ENCODE measurements at places on chromosomes 16 and 17.

- DNase-seq, result no peak
Observed at GRCh38 chr17:2457913-2458312, 53.8 kb downstream of the METTL16 start.

DNA sequence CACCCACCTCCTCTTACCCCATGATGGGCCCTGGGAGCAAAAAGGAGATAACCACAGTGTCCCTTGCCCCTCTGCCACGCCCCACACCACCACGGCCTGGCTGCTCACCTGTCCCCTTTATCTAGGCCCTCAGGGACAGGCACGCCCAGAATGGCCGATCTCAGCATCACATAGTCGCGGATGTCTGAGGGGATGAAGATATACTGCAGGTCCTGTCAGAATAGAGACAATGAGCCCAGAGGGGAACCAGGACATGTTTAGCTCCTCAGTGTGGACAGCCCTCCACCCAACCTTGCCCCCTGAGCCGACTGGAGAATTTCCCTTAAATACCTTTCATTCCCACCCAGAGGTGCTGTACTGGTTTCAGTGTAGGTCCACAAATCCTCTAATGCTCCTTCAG, 15.2 kb downstream of the ST6GALNAC2 start:
- DNase-seq, result no peak

DNA sequence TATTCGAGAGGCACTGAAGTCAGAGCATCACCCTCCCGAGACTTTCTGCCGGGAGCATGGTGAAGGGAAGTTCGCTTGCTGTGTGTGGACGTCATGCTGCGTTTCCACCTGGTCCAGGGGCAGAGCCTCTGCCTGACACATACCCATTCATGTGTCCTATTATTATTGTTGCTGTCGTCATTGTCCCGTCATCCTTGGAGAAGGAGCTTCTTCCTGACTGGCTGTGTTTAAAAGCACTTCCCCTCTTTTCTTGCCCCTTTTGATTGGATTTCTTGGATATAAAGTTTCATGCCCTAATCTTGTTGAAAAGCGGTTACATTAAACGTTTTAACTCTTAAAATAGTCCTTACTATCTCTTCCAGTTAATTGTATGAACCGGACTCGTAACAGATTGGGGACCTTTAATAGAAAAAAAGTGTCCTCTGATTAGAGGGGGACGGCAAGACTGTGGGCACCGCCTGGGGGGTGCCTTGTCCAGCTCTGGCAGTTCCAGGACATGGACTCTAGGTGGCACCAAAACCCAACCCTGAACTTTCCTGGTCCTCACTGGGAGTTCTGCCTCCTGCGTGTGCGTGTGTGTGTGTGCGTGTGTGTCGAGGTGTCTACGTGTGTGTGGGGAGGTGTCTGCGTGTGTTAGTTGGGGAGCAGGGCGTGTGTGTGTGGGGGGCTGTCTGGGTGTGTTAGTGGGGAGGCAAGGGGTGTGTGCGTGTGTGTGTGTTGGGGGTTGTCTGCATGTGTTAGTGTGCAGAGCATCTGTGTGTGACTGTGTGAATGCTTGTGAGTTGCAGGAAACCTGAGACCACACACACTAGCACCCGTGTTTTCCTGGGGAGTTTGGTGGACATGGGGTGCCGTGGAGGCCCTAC, 133.3 kb upstream of the CIBAR2 start:
- peak; percentile 82 for DNase-seq

DNA sequence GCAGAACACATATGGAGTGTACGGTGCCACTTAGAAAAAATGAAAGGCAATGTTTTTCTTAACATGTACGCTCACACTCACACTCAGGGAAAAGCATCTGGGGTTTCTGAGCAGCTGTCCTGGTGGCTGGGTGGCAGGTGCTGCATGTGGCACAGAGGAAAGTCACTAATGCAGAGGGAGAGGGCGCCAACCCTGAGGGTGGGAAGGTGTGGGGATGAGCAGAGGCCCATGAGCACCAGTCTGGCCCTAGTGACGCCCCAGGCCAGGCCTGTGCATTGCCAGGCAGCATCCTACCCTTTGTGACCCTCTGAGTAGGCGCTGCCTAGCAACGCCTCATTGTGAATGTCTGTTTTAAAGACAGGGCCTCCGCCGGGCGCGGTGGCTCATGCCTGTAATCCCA, 19.1 kb upstream of the LCMT1 start:
- no peak for DNase-seq

DNA sequence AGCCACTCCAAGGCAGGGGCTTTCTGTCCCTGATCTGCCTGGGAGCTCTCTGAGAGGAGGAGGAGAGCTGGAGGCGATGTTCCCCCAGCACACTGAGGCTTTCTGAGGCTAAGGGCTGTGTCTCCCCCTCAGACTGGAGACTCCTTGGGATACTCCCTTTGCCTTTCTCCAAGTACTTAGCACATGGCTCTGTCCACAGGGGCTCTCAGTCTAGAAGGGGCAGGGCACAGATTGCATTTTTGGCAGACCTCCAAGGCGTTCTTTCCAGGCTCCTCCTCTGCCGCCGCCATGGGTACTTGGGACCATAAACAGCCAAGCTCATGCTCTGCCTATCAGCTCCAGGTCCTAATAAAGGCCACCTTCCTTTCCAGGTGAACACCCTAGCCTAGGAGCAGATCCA, 1.8 kb upstream of the GIP start:
- DNase-seq, result peak; percentile 60

- peak; percentile 97 for DNase-seq
Observed at GRCh38 chr17:64679710-64680216, 17.7 kb upstream of the SMURF2 start.

GRCh38 chr16:78679546-78679945, 580.1 kb downstream of the WWOX start:
- DNase-seq, result no peak

GRCh38 chr17:76820561-76820960, 47.6 kb upstream of the MGAT5B start:
- DNase-seq, result no peak

DNA sequence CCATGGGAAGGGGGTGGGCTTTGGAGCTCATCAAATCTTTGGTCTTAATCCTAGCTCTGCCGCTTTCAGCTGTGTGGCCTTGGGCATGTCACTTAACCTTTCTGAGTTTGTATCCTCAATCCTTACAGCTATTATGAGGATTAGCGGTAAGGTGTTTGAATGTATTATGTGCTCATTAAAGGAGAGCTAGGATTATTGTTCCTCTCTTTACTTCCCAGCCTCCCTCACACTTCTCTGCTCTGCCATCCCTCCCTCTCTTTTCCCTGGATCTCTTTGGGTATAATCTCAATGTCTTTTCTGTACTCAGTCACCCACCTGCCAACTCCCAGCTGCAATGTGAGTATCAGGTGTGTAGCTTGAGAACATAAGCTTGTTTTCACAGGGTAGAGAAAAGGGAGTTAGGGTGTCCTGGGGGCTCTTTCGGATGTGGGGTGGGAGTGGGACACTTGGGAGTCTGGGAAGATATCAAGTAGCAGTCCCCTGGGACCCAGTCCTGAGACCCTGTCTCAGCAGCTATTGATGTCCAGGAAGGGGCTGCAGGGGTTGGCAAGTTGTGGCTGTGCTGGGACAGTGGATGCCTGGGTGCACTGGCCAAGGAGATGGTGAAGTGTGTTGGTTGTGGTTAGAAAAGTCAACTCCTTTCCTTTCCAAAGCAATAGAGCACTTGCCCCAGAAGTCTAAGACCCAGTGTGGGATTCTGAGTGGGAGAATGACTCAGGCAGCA, 1.8 kb downstream of the EFNB3 start:
- DNase-seq, result no peak

- peak; percentile 65 for DNase-seq
Observed at GRCh38 chr17:9240659-9241370, 219.5 kb downstream of the NTN1 start.

GRCh38 chr17:74659889-74660288, 36.4 kb upstream of the CD300E start:
- no peak for DNase-seq

GRCh38 chr17:50948711-50949110, 82.6 kb upstream of the TOB1 start:
- no peak for DNase-seq

- no peak for DNase-seq
Observed at GRCh38 chr16:55040366-55041086, 109.9 kb downstream of the IRX5 start.

DNA sequence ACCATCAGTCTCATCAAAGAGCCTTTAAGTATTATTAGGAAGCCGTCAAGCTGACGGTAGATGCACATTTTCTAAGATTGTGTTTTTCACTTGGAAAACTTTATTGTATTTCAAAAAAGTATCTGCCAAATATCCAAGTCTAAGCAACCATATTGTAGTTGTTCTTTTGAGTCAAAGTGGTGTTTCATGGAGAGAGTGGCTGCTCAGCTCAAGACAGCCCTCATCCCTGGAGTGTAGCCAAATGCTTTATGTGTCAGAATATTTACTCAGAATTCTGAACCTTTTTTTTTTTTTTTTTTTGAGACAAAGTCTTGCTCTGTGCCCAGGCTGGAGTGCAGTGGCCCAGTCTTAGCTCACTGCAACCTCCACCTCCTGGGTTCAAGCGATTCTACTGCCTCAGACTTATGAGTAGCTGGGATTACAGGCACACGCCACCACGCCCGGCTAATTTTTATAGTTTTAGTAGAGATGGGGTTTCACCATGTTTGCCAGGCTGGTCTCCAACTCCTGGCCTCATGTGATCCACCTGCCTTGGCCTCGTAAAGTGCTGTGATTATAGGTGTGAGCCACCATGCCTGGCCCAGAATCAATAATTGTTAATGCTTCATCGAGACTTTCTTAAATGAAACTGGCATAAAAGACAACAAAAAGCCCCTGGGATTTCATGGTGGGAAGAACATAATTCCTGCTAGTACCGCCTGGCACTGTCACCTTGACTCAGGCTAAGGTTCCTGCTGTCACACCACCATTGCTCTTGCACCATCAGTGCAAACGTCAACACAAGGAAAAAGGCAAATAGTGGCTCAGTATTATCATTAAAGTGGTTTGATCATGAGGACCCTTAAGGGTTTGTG, 45.5 kb downstream of the PRKCA start:
- DNase-seq, result peak; percentile 32

- DNase-seq, result no peak
Observed at GRCh38 chr16:30644334-30644830, 6.4 kb upstream of the PRR14 start.

DNA sequence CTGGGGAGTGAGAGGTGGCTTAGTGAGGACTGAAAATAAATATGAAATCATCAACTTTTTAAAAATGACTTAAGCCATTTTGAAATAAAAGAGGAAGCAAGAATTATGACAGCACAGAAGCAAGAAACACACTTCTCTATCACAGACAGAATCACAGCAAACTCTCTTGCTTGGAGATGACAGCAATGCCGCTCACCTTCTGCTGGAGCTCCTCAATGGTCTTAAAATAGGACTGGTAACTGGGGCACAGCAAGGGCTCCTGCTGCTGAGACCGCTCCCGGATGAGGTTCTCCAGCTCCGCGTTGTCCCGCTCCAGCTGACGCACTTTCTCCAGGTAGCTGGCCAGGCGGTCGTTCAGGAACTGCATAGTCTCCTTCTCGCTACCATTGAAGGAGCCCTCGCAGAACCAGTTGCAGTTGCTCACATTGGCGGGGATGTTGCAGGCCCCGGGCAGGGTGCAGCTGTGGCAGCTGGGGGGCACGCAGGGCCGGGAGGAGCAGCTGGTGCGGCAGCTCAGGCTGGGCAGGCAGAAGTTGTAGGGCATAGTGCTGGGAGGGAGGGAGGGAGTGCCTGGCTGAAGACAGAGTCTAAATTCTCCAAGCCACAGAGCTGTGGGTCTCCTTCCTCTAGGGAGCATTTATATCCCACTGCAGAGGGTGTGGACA, at the start of gene KRT31:
KRT31 (minus strand) TSS at position 613 of the 665 bp plus-strand sequence; CDS start at position 544, 69 bp downstream.
- DNase-seq, result no peak

DNA sequence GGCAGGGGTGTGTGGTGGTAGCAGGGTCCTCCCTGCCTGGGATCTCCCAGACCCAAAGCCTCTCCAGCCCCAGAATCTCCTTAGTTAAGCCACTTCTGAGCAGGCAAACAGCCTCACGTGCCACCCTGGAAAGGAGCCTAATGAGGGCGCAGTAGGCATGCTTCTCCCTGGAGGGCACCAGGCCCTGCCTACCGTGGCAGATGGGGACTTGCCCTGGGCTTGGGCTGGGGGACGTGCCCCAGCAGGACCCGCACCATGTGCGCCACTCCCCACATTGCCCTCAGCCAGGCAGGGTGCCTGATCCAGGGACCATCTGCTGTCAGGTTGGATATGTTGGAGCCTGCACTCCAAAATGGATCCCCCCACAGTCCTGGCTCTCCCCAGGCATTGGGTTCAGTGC, 14.2 kb downstream of the FAM83G start:
- no peak for DNase-seq

DNA sequence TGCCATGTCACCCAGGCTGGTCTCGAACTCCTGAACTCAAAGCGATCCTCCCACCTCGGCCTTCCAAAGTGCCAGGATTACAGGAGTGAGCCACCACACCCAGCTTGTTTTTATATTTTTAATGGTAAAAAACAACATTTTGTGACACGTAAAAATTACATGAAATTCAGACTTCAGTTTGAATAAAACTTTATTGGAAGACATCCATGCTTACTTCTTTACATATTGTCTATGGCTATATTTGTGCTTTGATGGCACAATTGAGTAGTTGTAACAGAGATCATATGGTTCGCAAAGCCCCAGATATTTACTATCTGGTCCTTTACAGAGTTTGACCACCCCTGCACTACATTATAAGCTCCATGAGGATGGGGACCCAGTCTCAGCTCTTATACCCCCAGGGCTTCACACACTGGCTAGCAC, 1.8 kb upstream of the FDXR start:
- DNase-seq, result no peak

- DNase-seq, result no peak
Observed at GRCh38 chr16:4513086-4513860, 25.3 kb downstream of the CDIP1 start.

DNA sequence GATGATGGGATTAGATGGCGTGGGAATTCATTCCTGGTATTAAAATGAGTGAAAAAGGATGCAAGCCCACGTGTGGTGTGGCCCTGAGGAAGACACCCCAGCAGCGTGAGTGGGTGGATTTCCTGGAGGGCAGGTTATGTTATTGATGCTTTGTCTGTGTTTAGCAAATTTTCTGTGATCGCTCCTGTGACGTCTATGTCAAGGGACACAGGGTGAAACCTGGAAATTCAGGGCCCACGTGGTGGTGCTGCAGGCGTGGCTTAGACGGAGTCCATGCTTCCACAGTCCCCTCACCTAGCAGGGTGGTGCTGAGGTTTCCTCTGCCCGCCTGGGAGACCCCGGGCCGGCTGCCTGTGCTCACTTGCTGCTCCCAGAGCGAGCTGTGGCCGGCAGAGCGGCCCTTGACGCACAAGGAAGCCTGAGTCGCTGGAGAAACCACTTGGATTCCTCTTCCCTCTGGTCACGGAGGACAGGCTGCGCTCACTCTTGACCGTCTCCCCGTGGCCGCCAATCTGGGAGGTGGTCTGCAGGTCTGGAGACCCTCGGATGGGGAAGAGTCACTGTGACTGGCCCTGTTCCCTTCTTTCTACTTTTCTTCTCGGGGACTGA, 23.4 kb downstream of the BAIAP2 start:
- DNase-seq, result no peak

Measured in fibroblast of the aortic adventitia (primary cell).